CD4-positive, alpha-beta T cell (primary cell): ENCODE measurements at places on chromosomes 5 and 9.

DNA sequence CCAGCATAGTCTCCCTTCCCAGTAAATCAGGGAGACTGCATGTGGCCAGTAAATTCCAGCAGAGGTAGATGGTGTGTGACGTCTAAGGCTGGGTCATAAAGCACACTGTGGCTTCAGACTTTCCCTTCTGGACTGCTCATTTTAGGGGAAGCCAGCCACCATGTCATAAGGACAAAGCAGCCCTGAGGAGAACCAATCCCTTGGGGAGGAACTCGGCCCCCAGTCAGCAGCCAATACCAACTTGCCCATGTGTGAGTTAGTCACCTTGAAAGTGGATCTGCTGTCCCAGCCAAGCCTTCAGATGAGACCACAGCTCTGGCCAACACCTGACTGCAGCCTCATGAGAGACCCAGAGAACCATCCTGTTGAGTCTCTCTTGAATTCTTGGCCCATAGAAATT is 14.7 kb upstream of the NINJ1 start:
- no peak for DNase-seq

- DNase-seq: no peak
Measured at GRCh38 chr5:1525624-1526189, 1.9 kb upstream of the LPCAT1 start.

GRCh38 chr5:51376509-51376908 is 6.7 kb upstream of the ISL1 start:
- no peak for DNase-seq

DNA sequence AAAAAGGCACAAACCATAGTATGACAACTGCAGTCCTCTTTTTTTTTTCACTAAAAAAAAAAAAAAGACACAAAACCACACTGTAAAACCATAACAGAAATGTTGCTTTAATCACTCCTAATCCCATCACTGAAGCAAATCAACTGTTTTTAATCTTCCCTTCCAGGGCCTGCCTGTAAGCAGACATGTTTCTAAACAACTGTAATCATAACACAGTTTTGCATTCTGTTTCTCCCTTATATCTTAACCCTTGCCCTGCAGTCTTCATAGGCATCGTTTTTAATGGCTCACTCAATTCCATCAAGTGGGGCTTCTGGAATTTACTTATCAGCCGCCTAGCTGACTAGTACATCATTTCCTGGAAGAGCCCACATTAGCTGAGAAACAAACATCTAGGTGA is 111.0 kb upstream of the SLC25A48 start:
- no peak for DNase-seq

DNA sequence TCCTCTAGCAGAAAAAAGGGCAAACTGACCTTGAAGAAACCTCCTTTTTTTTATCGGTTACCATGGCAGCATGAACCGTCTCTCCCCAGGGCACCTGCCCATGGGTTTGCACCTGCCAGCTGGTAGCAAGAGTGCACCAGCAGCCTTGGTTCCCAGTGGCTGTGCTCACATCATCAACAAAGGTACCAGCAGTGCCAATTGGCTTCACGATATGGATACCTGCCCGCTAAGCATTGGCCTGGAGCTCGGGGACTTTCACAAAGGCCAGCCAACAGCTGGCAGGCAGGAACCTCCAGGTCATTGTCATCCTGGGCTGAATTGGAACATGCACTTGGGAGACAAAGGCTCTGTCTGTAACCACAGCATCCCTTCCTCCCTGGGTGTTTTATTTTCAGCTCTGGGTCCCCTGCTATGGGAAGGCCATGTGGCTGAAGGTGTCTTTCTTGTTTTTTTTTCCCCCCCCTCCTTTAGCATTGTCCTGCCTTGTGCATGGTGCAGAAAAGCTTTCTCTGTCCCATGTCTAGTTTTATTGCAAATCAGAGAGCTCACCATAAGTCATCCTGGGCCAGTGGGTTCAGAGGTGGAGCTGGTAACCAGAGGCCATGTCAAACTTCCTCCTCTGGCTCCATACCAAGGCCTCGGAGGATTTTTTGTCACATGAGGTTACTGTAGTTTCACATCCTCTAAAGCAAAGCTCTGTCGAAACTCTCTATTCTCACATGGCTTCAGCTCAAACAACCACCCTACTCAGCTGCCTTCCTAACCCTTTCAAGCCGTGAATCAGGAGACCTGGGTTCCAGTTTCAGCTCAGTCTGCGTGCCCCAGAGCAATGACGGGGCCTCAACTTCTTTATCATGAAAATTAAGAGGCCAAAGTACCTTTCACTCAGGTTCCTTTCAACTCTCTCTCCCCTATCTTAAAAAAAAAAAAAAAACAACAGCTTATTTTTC is 145.5 kb upstream of the MAP3K1 start:
- DNase-seq: no peak

- DNase-seq: no peak
Measured at GRCh38 chr5:36928947-36929346, 52.4 kb downstream of the NIPBL start.

GRCh38 chr5:176611435-176611834 is 1.5 kb upstream of the GPRIN1 start:
- peak; percentile 34 for DNase-seq

DNA sequence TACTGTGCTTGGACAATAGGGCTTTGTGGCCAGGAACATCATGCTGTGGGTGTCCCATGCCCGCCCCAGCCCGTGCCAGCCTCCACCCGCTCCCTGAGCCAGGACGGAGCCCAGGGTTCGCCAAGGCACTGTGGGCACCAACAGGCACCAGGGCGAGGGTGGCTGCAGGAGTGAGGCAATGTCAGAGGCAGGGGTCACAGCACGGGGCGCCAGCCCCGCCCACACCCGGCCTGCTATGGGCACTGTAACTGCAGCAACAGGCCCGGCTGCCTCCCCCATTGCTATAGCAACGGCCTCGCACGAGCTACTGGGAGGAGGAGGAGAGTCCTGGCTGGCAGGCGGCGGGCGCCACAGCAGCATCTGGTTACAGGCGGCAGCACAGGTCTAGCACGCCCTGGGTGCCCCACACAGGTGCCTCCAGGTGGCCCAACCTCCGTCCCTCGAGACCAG is 2.5 kb downstream of the ABCA2 start:
- no peak for DNase-seq

DNA sequence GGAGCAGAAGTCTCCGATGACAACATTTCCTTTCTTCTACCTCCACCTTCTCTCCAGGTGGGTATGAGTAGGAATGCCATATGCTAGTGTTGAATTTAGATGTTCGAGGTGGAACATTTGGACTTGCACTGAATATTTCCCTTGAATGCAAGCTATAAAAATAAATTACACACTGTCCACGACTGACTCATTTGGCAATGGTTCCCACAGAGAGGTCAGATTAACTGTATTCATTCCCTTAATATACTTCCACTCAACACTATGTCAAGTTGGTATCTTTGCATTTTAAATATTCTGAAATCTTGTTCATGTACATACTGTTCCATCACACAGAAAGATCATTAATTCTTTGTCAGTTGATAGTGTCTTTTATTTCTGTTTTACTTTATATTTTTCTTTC is 222.6 kb upstream of the PIK3R1 start:
- no peak for DNase-seq

- DNase-seq: no peak
Measured at GRCh38 chr9:110126986-110127864, 80.7 kb downstream of the C9orf152 start.

- peak; percentile 83 for DNase-seq
Measured at GRCh38 chr5:132385326-132386105, 16.0 kb downstream of the SLC22A5 start.

- no peak for DNase-seq
Measured at GRCh38 chr5:149129181-149129580, 12.1 kb upstream of the ABLIM3 start.

GRCh38 chr9:102035929-102036328 is 297.5 kb upstream of the GRIN3A start:
- DNase-seq: no peak

DNA sequence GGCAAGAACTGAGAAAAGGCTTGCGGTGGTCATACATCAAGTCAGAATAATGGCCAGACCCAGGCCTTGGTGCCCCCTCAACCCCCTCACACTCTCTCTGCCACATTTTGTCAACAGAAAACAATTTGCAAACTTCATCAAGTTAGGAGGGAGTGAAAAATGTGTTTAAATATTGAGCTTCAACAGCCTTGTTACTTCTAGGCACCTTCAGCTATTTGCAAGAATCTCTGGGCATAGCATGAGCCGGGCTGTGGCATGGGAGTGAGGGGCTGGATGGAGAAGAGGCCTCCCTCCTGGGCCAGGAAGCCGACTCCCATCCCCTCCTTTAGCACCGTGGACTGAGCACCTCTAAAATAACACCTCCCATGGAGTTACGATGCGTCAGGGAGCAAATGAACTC is 52.2 kb upstream of the GRHPR start:
- DNase-seq: no peak

- no peak for DNase-seq
Measured at GRCh38 chr9:87686520-87687090, 39.3 kb upstream of the CTSL start.

DNA sequence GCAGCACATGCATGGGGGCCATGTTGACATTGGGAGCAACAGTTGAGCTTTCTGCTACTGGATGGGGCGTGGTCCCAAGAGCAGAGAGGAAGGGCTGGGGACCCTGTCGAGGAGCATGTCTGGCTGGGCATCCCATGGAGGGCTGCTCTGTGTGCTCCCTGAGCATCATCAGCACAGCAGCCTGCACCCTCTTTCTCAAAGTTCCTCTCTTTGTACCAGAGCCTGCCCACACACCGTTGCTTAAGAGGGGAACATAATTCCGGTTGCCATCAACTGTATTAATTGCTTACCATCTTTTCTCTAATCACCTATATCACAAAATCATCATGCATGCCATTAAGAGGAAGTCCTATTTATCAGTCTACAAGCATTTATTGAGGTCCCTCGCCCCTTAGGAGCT is 55.2 kb upstream of the DIRAS2 start:
- no peak for DNase-seq

DNA sequence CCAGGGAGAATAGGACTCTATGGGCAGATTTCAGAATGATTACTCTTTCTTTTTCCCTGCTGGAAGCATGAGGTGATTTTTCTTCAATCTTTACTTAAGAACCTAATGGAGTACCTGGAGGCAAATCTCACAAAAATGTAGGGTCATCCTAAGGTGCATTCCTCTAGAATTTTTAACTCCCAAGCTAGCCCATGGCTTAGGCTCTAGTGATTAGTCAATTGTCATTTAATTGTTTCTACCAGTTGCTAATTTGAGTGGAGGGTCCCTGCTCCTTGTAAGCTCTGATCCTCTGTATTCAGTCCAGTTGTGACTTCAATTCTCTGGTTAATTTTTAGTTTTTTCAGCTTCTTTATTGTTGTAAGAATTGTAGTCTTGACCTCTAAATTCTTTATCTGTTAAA is 467.0 kb downstream of the HTR1A start:
- DNase-seq: no peak

DNA sequence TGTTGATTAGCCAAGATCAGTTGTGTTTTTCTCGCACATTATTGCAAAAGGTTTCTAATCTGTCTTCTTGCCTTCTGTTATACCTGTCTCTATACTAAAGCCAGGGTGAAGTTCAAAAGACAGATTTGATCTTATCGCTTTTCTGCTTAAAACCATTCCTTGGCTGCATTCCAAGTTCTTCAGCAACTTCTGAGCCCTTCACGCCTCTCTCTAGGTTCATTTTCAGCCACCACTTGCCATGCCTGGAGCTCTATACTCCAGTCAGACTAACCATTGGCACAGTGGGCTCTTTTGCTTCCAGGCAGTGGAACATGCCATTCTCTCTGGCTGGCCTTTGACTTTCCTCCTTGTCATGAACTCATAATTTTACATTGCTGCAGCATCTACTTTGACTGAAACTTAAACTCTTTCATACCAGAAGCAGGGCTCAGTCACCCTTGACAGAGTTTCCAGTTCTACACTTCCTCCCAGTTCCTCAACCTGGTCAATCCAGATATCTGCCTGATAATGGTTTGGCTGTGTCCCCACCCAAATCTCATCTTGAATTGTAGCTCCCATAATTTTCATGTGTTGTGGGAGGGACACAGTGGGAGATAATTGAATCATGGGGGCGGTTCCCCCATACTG is 114.4 kb downstream of the SLC12A2 start:
- peak; percentile 23 for DNase-seq

- no peak for DNase-seq
Measured at GRCh38 chr5:74206579-74207550, 433.7 kb downstream of the ENC1 start.

DNA sequence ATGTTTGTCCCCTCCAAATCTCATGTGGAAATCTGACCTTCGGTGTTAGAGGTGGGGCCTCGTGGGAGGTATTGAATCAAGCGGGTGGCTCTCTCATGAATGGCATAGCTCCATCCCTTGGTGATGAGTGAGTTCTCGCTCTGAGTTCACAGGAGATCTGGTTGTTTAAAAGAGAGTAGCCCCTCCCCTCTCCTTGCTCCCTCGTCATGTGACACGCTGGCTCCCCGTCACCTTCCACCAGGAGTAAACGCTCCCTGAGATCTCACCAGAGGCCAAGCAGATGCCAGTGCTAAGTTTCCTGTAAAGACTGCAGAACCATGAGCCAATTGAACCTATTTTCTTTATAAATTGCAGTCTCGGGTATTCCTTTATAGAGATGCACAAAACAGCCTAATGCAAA is 74.5 kb downstream of the RASEF start:
- DNase-seq: no peak
